Foreskin melanocyte (primary cell): ENCODE measurements at places on chromosomes 1 and 21.

DNA sequence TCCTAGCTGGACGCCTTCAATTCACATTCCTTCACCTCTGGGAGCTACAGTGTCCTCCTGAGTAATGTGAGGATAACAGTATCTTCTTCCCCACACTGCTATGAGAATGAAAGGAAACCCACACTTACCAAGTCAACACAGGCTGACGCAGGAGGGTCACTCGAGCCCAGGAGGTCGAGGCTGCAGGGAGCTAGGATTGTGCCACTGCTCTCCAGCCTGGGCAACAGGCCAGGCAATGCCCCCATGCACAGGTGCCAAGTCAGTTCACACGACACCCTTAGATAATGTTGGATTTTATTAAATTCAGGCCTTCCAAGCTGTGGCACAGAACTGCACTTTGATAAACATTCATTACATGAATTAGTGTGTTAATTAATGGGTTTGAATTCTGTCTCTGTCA lies 31.9 kb downstream of the MATN1 start:
- DNase-seq = no peak

- DNase-seq = no peak
These were observed 7.2 kb upstream of the MIA3 start for GRCh38 chr1:222610728-222611127.

DNA sequence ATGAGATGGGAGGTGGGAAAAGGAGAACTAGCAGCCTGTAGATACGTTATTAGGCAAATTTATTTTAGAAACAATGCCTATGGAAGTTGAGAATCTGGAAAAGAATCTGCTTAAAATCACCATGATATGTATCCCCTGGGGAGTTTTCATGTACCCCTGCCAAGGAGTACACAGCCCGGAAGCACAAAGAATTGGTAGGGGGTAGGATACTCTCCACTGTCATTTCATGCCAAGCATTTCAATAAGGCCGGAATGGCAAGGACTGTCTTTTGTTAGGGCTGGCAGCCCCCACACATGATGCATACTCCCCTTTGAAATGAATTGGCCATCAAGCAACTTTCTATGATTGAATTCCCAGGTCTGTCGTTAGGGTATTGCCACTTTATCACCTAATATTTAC lies 111.5 kb upstream of the APP start:
- DNase-seq = no peak

DNA sequence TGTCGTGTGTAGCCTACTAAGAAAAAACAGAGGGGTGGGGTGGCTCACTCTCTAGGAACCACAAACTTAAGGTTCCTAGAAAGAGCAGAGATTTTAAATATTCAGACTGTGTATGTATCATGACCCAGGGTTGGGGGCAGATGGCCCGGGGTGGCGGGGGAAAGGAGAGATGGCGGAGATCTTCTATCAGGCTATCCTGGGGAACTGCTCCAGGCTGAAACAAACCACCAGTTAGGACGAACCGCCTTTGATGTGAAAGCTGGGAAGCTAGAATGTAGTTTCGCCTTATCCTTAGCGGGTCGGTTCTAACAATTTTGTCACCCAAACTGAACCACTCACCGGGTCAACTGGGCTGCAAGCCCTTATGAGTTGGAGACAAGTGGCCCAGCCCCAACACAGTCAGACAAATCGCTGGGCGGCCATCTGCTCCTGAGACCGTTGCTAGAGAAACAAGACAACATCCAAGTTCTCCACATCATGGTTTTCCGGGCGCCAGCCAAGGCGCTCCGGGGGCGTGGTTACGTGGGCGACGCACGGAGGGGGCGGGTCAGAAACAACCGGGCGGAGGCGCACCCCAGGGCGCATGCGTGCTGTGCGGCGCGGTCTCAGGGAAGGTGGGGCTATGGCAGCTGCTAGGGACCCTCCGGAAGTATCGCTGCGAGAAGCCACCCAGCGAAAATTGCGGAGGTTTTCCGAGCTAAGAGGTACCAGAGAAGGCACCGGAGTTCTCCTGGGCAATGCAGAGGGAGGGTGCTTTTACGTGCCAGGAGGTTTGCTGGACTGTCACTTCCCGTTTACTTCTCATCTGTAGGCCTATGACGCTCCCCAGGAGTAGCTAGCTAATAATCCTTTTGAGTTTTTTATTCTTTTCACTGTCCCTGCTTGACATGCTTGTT lies at the start of the genes FPGT and LRRIQ3:
Gene FPGT, plus strand, starts transcription at position 586 of the 896 bp plus-strand sequence. Its CDS starts 37 bp downstream, at position 623.
Gene LRRIQ3, minus strand, starts transcription at position 520 of the 896 bp plus-strand sequence. CDS start 14,492 bp downstream, outside the sequence.
- DNase-seq = peak; percentile 88

DNA sequence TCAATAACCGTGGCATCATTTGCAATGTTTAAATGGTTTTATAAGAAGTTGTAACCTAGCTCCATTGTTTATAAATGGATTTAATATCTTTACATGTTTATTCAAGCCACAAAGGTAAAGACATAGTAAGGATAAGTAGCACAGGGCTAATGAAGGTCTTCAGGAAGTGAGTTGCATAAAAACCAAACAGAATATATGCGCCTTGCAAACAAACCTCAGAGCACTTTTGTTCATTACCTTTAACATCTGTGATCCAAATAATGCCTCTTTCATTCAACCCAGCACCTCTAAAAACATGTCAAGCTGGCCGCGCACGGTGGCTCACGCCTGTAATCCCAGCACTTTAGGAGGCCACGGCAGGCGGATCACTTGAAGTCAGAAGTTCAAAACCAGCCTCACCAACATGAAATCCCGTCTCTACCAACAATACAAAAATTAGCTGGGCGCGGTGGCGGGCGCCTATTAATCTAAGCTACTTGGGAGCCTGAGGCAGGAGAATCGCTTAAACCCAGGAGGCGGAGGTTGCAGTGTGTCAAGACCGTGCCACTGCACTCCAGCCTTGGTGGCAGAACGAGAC lies 25.3 kb downstream of the BRINP3 start:
- DNase-seq = no peak

- DNase-seq = no peak
These were observed 65.9 kb downstream of the SLC66A1 start for GRCh38 chr1:19377812-19378718.

- no peak for DNase-seq
These were observed 21.5 kb downstream of the RCAN1 start for GRCh38 chr21:34593423-34593822.
